CD8-positive, alpha-beta memory T cell (primary cell): ENCODE measurements at places on chromosomes 5 and 9.

GRCh38 chr5:574906-575305, 37.2 kb upstream of the CEP72 start:
- no peak for DNase-seq

- DNase-seq: no peak
Observed at GRCh38 chr5:9529041-9529480, 16.8 kb downstream of the SEMA5A start.

DNA sequence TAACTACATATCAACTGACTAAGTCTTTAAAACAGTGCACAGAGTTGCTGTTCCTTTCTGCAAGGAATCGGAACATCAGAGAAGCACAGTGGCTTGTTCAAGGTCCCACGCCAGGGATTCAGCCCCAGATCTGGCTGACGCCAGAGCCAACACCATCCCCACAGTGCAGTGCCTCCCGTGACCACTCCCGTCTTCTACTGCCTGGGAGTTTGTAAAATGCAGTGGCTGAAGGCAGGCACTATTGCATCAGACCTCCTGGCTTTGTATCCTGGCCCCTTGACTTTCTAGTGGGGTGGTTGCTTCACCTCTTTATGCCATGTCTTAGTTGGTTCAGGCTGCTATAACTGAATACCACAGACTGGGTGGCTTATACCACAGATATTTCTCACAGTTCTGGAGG, 131.0 kb downstream of the NSG2 start:
- no peak for DNase-seq

- no peak for DNase-seq
Observed at GRCh38 chr9:4762886-4763541, 22.0 kb upstream of the AK3 start.

GRCh38 chr9:113853333-113853732, 22.8 kb upstream of the ZNF618 start:
- no peak for DNase-seq

GRCh38 chr9:125240649-125240999, 519 bp downstream of the HSPA5 start:
- no peak for DNase-seq

DNA sequence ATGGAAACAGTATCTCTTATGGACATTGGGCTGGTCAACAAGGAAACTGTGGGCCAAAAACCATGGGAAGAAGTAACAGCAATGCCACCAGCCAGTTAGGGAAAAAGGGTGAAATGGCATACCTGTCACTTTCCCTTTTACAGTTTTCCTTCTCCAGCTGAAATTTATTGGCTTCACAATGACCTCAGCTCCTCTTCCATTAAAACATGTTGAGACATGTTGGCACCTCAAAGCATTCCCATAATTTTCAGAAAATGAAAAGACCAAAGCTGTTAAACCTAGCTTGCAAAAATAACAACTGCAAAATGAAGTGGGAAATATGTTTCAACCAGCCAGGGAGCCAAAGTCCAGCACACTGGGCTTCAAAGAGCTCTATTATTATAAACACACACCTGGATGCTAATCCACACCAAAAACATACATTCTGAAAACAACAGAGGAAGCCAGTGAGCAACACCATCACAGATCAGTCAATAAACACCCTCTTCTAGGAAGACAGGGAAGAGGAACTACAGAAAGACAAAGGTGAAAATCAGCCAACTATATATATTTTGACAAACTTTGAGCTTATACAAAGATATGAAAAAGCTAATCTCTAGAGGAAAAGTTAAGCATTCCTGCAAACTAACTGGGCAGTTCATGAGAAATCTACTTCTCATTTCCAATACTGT, 78.4 kb upstream of the PTGER4 start:
- DNase-seq: no peak
